ENCODE measurements at places on chromosomes 6 and 20.

DNA sequence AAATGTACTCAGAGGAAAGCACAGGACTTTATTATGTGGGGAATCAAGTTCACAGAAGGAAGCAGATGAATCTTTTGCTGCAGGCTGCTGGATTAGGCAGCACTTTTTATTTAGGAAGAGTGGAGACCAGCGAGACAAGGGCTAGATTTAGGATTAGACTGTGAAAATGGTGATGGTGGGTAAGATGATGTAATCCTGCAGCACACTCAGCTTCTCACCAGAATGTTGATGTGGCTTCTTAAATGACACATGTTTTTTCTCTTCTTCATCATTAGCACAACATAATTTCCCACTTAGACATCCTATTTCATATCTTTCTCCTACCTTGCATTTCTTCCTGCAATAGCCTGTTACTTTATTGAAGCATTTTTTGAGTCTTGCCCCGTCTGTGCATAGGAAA, 1.8 kb downstream of the DEFB128 start:
- DNase-seq = no peak

DNA sequence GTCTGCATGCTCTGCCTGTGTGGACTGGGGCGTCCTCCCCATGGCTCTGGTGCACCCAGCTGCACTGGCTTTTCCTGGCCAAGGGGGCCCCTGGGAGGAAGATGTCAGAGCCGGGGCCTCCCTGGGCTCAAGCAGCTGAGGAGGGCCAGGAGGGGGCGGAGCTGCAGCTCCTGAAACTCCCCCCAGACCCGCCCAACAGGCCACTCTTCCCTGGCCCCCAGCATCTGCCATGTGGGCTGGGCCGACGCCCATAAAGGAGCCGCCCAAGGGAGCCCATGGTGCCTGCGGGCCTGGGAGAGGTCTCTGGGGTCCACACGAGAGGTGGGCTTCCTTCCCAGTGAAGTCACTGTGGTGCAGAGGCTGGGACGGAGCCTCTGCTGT, 4.0 kb downstream of the RBBP8NL start:
- DNase-seq = no peak

DNA sequence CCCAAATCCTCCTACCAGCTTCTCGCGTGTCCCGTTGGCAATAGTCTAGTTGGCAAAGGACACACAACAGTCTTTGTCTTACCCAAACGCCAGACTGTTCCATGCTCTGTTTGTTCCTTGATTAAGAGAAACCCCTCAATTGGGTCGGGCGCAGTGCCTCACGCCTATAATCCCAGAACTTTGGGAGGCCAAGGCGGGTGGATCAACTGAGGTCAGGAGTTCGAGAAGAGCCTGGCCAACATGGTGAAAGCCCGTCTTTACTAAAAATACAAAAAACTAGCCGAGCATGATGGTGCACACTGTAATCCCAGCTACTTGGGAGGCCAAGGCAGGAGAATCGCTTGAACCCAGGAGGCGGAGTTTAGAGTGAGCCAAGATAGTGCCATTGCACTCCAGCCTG, 153.7 kb downstream of the GRM4 start:
- no peak for DNase-seq

DNA sequence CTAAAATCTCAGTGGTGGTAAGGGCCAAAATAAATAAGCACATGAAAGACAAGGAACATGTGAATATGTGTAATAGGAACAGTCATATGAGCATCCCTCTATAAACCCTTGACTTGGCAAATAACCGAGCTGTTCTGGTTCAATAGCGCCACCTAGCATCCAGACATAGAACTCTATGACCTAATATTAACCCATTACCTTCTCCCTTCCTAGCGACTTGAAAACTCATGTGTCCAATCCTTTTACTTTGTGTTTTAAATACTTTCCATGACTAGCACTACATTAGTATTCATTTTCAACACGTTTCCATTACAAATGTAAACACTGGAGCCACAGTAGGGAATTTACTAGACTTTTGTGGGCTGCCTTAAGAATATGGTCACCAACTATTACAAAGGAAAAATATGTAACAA, 279.7 kb downstream of the UST start:
- peak; percentile 55 for DNase-seq

GRCh38 chr20:25057234-25058050, 497 bp downstream of the ACSS1 start:
- DNase-seq = peak; percentile 63

DNA sequence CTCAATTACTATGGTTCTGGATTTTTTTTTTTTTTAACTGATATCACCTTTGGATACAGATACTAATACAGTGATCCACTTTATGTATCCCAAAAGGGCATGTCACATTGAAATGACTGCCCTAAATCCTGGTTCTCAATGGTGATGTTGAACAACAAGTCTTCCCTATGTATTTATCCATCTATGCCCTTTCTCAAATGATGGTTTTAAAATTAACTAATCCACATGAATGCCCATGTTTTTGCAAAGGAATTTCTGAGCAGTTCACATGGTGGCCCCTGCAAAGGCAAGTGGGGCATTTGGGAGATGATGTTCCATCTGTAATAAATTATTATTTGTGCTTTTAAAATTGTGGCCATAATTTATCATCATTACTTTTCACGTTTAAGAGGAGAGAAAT, 2.7 kb downstream of the ADGRB3 start:
- no peak for DNase-seq

DNA sequence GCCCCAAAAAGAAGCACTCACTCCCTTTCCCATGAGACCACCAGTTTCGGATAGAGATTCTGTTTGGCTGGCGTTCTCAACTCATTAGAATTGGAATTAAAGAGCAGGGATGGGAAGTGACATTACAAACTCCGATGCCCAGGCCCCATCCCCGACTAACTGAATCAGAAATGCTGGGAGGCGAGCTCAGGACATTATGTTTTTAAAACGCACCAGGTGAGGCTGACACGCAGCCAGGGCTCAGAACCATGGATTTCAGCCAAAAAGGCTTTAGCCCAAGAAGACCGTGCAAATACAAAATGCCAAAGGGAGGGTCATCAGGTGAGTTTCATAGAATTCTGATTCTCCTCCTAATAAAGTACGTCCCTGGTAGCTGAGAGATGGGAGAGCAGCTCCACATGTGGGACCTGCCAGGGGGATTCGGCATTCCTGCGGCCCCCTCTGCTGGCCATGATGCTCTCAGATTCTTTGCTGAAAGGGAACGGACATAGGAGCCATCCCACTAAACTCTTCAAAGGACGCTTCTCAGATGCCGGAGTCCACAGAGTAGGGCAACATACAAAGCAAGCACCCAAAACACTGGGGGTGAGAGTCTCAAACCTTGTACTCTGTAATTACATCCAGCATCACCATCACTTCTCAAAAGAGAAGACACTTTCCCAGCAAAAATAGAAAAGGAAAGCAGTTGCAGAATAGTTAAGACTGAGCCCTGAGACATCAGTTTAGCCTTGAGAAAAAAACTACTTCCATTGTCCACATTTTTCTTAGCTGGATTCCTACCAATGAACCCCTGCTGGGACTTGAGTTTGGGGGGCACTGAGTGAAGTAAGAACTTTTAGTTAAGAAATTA, 205.2 kb downstream of the BMP7 start:
- no peak for DNase-seq

- peak; percentile 55 for DNase-seq
Measured at GRCh38 chr20:38692436-38693411, 31.6 kb upstream of the SLC32A1 start.

GRCh38 chr6:52390361-52390727, 28.4 kb downstream of the PAQR8 start:
- DNase-seq = no peak

- no peak for DNase-seq
Measured at GRCh38 chr6:149250951-149251350, 66.6 kb upstream of the TAB2 start.

GRCh38 chr6:54655162-54655561, 191.4 kb upstream of the FAM83B start:
- DNase-seq = no peak

- no peak for DNase-seq
Measured at GRCh38 chr20:41432746-41433145, 66.1 kb upstream of the EMILIN3 start.

GRCh38 chr6:107264357-107264840, 149.1 kb upstream of the BEND3 start:
- DNase-seq = no peak

DNA sequence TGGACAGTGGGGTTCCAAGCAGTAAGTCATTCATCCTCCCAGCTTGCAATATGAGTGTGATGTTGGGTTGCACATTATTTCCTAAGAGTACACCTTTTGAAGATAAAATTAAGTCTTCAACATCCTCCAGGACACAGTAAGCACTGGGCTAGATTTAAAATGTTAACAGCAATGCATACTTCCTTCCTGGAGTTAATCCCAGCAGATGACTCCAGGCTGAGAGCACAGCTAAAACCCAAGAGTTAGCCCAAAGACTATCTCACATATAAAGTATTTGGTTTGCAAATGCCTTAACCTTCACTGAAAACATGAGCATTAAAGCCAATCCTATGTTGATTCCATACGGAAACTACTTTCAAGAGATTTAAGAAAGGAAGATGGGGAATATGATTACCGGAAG, 69.2 kb downstream of the SLC23A2 start:
- no peak for DNase-seq

DNA sequence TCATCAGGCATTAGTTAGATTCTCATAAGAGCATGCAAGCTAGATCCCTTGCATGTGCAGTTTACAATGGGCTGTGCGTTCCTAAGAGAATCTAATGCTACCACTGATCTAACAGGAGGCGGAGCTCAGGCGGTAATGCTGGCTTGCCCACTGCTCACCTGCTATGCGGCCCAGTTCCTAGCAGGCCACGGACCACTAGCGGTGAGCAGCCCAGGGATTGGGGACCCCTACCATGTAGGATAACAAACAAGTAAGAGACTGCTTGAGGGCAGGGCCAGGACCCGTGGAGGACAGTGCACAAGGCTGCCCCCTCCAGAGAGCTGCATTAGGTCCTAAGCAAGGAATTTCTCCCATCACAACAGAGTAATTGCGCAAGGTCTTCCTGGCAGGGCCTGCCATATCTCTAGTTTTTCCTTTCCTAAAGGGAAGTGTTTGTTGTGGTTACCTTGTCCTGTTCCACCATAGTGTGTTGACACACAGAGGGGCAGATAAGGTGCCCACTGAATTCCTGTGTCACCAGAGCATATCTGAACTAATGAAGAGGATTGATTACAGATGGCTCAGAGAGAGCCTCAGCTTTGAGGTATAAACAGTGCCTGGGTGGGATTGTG, 58.0 kb downstream of the PACRG start:
- no peak for DNase-seq

- DNase-seq = no peak
Measured at GRCh38 chr6:28696682-28697081, 171.0 kb downstream of the GPX5 start.
